Naive B cell (primary cell): ENCODE measurements at places on chromosomes 16 and 17.

DNA sequence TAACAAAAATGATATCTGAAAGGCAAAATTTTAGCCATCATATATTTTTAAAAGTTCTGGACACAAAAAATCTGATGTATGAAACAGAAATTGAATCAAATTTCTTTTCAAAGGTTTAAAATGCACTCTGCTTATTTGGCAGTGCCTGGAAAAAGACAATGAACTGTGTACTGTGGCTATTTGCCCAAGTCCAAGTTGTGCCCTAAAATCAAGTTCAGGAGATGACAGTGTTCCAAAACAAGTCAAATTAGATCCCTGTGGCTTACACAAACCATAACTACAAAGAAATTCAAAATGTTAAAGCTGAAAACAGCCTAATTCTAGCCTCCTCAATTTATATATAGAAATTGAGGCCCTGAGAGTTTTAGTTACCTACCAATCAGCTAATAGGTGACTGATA, 25.6 kb downstream of the CMC2 start:
- H3K4me1 ChIP-seq: no peaks in the 10 kb centered on the region
- no peak overlapping the region for H3K27ac ChIP-seq
- no peaks in the 10 kb centered on the region for H3K27me3 ChIP-seq

DNA sequence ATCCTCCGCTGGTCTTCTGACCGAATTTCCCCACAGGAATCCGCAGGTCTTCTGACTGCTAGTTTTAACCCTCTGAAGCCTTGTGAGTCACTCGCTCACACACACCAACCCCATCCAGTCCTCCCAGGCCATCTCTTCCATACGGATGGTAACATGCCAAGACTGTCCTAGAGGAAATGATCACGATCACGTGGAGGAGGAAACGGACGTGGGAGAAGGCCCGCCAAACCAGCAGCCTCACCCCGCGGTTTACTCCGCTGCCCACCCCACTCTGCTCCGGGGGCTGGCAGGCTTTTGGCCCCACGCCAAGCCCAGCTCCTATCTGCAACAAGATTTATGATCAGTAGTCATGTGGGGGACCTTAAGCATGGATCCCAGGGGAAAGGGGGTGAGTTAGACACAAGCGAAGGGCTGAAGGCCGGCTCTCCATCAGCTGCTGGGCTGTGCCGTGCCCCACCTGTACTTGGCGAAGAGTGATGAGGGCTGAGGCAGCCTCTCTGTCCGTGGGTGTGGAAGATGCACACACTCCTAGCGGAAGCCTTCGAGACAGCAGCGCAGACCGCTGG, 1.5 kb upstream of the FAAP100 start:
- no peak for DNase-seq
- H3K36me3 ChIP-seq: no peaks in the 10 kb centered on the region
- H3K27ac ChIP-seq: peak overlapping the region; percentile 88
- H3K4me1 ChIP-seq: peaks cover 35% of the 10 kb centered on the region
- H3K4me3 ChIP-seq: peak overlapping the region; percentile 97

- H3K27ac ChIP-seq: peak overlapping the region; percentile 3
- H3K4me3 ChIP-seq: peak overlapping the region; percentile 95
- H3K27me3 ChIP-seq: no peaks in the 10 kb centered on the region
- peaks cover 29% of the 10 kb centered on the region for H3K4me1 ChIP-seq
- no peaks in the 10 kb centered on the region for H3K36me3 ChIP-seq
These were observed 2.2 kb upstream of the ALDOA start for GRCh38 chr16:30063278-30063892.

DNA sequence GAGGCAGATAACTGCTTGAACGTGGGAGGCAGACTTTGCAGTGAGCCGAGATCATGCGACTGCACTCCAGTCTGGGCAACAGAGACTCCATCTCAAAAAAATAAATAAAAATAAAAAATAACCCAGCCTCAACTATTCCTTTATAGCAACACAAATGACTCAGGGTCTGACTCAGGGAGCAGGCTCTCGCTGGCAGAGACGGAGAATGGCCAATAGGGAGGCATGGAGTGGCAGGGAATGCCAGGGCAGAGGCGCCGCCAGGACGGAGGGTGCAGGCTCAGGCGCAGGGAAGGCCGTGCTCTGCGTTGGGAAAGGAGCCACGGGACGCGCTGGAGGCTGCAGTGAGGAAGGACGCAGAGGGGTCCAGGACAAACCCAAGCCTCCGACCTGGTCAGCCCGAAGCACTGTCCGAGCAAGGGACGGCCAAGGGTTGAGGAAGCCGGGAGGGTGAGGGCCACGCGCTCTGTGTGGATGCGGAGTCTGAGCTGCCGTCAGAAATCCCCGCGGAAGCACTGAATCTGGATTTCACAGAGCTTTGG, 40.3 kb downstream of the PKD1 start:
- H3K27ac ChIP-seq: no peak overlapping the region
- DNase-seq: no peak
- no peaks in the 10 kb centered on the region for H3K36me3 ChIP-seq
- H3K4me3 ChIP-seq: no peak overlapping the region
- H3K27me3 ChIP-seq: no peaks in the 10 kb centered on the region

DNA sequence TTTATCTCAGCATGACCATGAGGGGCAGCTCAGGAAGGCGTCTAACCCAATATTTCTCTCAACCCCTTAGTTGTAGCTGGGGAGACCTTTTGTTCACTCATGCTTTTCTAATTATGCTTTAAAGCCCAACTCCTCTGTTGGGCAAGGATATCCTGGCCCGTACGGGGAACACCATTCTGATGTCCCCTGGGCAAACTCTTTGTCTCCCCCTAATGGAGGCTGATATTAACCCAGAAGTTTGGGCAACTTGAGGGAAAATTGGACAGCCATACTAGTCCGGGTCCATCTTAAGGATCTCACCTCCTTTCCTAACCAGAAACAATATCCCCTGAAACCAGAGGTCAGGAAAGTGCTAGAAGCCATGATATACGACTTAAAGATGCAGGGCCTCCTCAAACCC, 143.7 kb upstream of the COX10 start:
- no peak for DNase-seq
- H3K27ac ChIP-seq: no peak overlapping the region
- peaks cover 15% of the 10 kb centered on the region for H3K4me1 ChIP-seq
- no peaks in the 10 kb centered on the region for H3K36me3 ChIP-seq
- no peaks in the 10 kb centered on the region for H3K27me3 ChIP-seq
